ENCODE measurements at places on chromosomes 1 and 21.
A peak's percentile ranks its signal among the peaks of the same experiment; 100 is the strongest.

- DNase-seq = no peak
These were observed 6.4 kb downstream of the FCRL2 start for GRCh38 chr1:157770442-157771043.

DNA sequence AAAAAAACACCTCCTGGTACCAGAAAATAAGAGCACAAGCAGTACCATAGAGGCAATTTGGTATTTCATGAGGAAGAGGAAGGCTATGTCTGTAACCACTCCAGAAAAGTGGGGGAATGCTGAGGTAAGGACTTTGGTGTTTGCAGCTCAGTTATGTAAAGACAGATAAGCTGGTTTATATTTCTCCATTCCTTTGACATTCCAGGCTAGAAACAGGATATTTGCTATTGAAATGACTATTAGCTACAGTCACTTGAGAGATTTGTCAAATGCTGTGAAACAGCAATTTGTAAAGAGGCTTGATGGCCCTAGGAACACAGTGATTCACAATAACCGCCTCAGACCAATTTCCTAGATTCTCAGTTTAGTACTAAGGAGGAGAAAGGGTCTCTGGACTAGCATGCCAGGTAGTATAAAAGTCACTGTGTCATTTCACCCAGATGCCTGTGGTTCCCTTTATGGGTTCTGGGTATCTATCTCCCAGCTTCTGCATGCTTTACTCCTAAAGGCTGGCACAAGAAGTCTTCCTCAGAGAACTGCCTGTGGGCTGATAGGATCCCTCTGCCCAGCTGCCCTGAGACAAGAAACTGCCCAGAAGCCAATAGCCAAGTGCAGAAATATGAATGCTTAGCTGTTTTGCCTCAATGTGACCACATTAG is 80.5 kb downstream of the VCAM1 start:
- no peak for DNase-seq

DNA sequence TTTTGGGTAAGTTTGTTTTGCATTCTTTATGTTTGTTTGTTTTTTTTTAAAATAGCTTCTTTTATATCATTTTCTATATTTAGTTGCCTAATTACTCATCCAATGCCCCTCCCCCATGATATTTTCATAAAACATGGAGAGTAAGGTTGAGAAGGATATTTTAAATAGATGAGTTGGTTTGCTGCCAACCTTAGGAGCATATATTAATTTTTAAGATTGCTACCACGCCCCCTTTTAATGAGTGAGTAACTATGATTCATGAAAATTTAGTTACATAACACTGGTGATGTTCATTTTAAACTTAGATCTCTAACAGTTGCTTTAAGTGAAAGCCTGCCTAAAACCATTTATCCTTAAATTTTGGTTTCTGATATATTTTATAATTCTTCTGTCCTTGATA is 18.7 kb downstream of the TMEM50A start:
- DNase-seq = no peak

DNA sequence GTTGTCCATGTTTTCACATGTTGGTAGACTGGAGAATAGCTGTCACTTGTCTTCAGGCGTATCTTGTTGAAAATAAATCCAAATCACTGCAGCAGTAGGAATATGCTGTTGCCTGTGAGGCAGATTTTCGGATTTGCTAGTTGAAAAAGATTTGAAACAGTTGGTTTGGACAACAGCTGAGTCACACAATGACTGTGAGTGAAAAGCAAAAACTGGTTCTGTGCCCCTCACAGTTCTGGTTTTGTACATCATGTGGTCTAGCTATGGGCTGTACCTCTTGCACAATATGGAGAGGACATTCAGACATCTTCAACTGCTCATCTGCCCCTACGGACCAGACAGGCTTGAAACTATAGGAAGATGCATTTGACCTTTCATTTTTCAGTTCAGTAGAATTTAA is 1.8 kb downstream of the ARF1 start:
- DNase-seq = no peak

- no peak for DNase-seq
These were observed 281.6 kb upstream of the RGS18 start for GRCh38 chr1:191876631-191877030.

- no peak for DNase-seq
These were observed 530.8 kb upstream of the BEND5 start for GRCh38 chr1:49307457-49307856.

GRCh38 chr1:202616355-202616915 is 93.8 kb downstream of the SYT2 start:
- DNase-seq = no peak

DNA sequence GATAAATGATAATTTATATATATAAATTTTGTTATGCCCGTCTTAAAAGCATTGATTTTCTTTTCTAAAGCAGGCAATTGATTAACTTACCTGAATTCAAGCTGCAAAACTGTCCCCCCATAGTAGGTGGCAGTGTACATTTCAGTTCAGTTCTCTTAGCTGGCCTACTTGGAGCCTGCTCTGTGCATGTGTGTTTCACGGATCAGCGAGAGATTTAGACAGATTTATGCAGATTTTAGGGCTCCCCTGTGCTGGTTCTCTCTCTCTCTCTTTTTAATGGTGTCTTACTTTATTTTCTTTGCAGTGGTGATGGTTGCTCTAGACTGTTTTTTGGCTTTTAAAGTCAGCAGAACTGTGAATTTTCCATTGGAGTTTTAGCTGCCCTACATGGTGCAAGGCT is 30.7 kb downstream of the CLIC4 start:
- DNase-seq = no peak

DNA sequence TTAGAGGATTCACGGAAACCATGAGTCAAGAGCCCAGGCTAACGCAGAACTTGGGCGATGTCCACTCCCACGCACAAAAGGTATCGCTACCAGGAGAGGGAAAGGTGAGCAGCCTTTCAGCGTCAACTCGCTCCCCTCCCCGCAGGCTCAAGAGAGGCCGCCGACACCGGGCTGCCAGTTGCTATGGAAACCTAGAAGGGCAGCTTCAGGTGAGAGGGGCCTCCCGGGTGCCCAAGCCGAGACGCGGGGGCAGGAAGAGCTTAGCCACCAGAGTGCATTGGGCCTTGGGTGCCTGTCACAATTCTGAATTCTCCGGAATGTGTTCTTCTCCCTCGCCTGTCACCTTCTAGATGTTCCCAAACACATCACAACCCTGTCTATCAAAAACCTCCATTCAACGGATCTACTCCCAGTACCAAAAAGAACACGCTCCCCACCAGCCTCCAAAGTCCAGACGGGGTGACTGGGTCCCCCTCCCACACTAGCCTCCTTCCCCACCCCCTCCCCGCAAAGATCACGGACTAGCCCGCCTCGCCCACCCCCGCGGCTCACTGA is 694 bp downstream of the MEAF6 start:
- DNase-seq = peak; percentile 76

DNA sequence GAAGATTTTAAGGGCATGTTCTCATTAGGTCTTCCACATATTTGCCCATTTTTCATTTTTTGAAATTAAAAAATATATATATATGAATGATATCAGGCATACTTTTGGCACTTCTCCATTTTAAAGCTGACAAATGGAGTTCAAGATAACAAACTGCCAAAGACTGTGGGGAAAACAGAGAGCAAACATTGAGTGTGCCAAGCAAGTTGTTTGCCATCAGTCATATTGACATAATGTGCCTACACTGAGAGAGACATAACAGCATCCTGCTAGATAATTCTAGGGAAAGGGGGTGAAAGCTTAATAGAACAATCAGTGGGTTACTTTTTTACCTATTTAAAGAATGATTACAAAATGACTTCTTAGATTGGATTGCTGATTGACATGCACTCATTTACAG is 529.4 kb upstream of the CXADR start:
- DNase-seq = no peak

- DNase-seq = no peak
These were observed 8.5 kb downstream of the C1orf141 start for GRCh38 chr1:67126111-67126746.

DNA sequence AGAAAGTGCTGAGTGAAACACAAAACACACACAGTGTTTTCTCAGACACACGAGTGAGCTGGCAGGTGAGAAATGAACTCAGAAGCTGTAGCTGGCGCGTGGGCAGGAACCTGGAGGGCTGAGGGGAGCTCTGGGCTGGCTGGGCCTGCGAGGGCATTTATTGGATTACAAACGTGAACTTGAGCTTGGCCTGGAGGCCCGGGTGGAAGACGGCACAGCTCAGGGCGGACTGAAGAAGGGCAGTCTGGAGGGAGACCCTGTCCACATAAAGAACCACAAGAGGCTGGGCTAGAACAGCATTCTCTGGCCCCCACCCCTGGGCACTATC is 52.1 kb upstream of the ADARB1 start:
- DNase-seq = no peak

DNA sequence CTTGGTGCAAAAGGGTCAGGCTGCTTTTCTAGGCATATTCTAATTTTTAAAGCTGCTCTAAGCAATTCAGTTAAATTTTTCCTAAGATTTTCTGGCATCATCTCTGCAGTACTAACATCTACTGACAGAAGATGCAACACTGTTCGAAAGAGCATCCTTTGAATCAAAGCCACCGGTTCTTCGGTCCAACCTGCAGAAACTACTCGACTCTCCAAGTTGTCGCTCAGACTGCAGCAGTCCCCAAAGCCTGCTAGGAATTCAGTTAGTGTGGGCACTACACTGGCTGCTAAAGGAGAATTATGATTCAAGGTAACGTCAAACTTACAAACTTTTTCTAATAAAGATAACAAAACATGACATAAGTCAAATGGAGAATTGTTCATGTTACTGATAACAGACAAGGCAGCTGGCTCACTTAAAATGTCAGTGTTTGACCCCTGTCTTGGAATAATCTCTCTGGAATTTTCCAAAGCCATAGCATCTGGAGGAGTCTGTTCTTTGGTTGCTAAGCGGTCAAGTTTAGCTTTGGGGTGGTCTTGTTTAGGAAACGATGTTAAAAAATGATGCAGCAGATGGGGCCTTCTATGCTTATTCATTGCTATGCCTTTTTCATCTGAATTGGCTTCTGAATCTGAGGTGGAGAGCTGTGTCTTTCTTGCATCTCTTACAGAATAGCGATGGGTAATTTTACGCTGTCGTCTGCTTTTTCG is 56.9 kb downstream of the LYST start:
- DNase-seq = peak; percentile 62

GRCh38 chr21:28455253-28455600 is 537.5 kb downstream of the LTN1 start:
- DNase-seq = no peak

DNA sequence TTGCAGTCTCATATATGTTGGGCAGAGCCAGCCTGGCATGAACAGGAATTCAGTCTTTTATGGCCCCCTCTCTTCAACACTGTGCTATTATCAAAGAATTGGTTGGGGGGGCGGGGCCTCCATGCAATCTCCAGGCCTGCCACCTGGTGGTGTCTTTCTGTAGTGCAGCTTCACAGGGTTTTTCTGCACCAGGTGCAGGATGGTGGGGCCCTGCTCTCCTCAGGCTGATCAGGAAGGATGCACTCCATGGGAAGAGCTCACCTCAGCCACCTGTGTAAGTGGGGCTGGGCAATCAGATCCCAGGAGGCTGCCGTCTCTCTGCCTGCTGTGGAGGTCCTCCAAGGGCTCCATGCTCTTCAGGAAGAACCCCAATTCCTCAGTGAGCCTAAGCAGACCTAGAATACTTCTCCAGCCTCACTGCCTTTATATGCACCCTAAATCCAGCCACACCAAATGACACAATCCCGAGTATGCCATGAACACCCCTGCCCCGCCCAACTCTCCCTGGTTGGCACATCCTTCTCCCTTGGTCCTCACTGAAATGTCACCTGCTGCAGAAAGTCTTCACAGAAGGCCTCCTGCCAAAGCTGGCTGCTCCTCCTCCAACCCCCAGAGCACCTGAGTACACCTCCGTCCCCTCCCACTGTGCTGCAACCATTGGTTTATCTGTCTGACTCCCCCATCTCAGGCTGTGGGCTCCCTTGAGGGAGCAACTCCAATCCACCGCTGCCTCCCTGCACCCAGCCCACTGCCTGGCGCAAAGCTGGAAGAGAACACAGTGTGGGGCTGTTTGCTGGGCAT is 16.5 kb downstream of the STK40 start:
- DNase-seq = peak; percentile 91

DNA sequence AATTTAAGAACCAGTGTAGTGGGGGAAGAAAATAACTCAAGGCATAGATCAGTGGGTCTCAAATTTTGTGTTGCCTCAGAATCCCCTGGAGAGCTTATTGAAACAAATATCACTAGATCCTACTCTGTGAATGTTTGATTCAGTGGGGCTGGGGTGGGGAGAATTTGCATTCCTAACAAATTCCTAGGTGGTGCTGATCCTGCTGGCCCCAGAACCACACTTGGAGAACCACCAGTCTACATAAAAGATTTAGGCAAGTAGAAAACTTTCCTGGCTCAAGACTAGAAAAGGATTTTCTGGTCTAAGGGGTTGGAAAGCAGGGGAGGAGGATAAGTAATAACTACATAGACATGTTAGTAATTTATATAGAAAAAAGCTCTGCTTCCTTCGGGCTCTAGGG is 34.1 kb upstream of the C1orf21 start:
- no peak for DNase-seq

DNA sequence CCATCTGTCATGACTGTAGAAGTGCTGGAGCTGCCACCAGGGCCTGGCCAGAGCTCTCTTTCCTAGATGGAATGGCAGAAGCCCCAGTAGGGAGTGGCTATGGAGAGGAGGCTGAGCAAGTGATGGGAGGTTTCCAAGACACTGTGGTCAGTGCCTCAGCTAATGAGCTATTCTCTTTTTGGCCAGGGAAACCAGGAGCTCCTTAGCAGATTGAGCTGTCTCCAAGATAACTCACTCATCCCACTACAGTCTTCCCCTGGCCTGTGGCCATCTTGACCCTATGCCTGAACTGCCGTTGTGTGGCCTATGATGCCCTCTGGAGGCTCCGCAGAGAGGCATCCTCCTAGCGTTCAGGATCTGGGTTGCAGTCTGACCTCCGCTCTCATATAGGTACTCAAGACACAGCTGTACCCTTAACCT is 60.5 kb downstream of the ERI3 start:
- DNase-seq = peak; percentile 29

GRCh38 chr1:191174298-191174697 is 696.6 kb upstream of the BRINP3 start:
- DNase-seq = no peak

GRCh38 chr1:197776351-197777105 is 1.2 kb upstream of the DENND1B start:
- DNase-seq = peak; percentile 16

GRCh38 chr1:226233293-226233692 is 9.8 kb downstream of the MIXL1 start:
- DNase-seq = no peak

- no peak for DNase-seq
These were observed 243.0 kb downstream of the SLC45A1 start for GRCh38 chr1:8560611-8561544.

DNA sequence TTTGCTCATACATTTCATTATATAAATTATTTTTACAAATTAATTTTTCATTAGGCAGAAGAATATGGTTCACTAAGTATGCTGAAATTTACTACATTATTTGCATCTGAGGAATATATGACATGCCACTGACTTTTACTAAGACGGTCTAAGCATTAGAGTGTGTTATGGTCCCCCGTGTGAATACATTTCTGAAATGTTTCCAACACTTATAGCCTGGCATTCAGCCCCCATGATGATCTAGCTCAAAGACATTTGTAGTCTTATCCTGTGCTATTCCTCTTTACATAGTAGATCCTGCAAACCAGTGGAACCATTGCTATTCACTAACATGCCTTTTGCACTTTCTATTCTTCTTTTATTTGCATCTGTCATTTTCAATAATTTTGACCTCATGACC is 1878.0 kb downstream of the MRPL39 start:
- DNase-seq = no peak

- no peak for DNase-seq
These were observed 10.3 kb downstream of the PARS2 start for GRCh38 chr1:54754045-54754444.

Measured in stomach (tissue), 19 donors.